ENCODE measurements at places on chromosomes 3 and 15. TPM values are rescaled to one million over a fixed set of nuclear protein-coding genes. Genes with fewer than 3 reads are reported as not detected.

Gene GPR156
- total RNA-seq: not detected

Gene PLA1A
- not detected for total RNA-seq

Gene PRSS50
- total RNA-seq: not detected

Gene LRRC31
- not detected for total RNA-seq

Measured in activated naive CD4-positive, alpha-beta T cell treated with anti-CD3 and anti-CD28 coated beads, Interleukin-2, amount 10 ng/mL, durations not matched to agents 5 hours and 36 hours (primary cell).